ENCODE measurements at places on chromosomes 16 and 17.
A peak's percentile ranks its signal among the peaks of the same experiment; 100 is the strongest.

- peak; percentile 59 for DNase-seq
Measured at GRCh38 chr16:88534638-88535190, 35.5 kb upstream of the ZC3H18 start.

DNA sequence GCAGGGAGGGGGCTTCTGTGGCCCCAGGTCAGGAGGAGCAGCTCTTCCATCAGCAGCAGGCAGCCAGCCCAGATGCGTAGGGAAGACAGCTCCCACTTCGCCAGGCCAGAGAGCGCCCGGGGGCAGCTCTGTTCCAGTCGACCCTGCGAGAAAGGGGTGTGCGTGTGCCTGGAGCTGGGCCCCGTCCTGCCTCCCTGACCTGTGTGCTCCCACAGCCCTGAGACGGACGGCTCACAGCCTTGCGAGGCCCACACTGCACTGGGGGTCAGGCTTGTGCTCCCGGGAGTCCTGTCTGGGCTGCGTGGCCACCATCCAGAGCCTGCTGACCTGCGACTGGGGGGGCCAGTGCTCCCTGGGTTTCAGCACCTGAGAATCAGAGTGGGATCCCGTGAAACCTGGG is 469 bp upstream of the MSLN start:
- no peak for DNase-seq

- peak; percentile 82 for DNase-seq
Measured at GRCh38 chr16:69930117-69930776, 20.9 kb upstream of the CLEC18A start.

DNA sequence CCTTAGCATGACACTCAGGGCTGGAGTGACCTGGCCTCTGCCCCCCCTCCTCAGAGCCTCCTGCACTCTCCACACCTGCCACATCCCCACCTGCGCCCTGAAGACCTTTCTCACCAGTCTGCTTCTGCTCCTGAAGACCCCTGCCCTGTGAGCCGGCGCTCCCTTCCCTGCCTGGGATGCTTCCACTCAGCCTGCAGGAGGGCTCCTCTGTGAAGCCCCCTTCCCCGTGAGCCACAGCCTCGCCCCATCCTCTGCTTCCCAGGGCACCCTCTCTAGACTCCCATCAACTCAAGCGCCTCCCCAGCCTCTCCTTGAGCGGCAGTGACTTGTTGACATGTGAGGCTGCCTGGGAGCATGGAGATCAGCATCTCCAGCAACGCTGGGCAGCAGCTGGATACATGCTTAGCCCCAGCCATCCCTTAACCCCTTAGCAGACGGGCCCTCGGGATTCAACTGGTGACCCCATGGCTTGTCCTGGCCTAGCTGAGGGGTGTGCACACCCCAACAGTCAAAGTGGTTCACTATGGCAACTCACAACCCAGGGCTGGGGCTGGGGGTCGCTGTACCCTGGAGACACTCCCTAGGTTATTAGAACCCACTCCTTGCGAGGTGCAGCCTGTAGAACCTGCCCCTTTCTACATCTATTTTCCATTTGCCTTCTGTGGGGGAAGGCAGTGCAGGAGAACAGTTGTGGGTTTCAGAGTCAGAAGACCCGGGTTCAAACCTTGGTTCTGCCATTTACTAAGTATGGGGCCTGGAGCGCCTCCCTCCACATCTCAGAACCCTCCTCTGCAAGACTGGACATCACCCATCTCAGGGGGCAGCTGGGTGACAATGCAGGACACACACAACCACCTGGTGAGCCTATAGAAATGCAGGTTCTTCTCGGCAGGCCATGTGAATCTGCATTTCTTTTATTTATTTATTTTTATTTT is 21.5 kb downstream of the TMEM235 start:
- DNase-seq = no peak

GRCh38 chr16:86428729-86429517 is 81.4 kb upstream of the FOXF1 start:
- no peak for DNase-seq

DNA sequence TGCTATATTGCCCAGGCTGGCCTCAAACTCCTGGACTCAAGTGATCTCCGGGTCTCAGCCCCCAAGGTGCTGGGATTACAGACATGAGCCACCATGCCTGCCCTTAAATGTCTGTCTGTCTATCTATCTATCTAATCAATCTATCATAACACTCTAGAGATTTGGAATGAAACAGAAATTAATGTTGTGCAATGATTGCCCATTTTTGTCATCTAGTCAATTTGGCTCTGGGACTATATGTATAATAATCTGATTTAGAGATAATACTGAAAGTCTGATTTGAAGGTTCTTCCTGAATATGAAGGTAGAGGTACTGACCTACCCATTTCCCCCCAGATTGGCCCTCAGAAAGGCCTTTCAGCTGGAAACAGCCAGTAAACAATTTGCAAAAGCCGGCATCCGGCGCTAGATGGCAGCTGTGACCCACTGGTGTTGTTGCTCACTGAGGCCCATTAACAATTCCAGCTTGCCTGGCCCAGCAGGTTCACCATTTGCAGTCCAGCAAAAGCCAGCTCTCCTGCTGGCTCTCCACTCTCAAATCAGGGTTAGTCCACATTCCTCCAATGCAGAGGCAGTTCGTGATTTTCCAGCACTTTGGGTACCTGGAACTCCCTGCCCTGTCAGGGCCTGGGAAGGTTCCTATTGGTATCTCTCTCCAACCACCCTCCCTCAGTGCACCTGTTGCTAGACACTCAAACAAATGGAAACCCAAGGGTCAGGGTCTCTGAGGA is 22.9 kb upstream of the C16orf87 start:
- DNase-seq = peak; percentile 81

DNA sequence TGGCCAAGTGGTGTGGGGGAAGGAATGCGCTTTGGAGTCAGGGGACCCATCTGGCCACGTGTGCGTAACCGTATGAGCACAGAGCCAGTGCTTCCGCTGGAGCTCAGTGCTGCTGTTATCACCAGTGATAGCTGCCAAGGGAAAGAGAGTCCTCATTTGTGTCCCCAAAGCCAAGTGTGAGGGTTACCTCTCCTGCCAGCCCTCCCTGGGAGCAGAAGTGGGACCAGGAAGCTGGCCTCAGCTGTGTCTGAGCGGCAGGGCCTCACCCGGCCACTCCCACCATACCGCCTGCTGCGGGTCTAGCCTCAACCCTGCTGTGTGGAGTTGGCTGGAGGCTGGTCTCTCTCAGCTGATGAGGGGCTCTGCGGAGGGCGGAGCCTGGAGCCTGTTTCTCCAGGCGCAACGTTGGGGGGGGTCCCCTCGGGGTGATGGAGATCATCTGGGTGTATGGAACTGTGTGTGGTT is 44.5 kb downstream of the MEAK7 start:
- no peak for DNase-seq

GRCh38 chr17:48544349-48545021 is 424 bp downstream of the HOXB2 start:
- DNase-seq = peak; percentile 97

DNA sequence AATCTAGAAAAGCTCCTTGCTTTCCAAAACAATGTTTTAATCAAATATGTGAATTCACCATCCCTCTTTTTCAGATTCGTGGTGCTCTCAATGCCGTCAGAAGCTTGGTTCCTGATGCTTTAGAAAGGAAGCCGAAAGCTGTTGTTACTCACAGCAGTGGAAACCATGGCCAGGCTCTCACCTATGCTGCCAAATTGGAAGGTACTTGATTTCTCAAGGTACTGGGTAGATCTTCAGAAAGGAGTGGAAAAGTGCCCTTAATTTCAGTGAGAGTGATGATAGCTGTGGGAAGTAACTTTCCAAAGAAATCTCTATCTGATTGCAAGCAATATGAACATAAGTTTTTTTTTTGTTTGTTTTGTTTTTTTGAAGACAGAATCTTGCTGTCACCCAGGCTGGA is 14.0 kb downstream of the SRR start:
- DNase-seq = no peak

DNA sequence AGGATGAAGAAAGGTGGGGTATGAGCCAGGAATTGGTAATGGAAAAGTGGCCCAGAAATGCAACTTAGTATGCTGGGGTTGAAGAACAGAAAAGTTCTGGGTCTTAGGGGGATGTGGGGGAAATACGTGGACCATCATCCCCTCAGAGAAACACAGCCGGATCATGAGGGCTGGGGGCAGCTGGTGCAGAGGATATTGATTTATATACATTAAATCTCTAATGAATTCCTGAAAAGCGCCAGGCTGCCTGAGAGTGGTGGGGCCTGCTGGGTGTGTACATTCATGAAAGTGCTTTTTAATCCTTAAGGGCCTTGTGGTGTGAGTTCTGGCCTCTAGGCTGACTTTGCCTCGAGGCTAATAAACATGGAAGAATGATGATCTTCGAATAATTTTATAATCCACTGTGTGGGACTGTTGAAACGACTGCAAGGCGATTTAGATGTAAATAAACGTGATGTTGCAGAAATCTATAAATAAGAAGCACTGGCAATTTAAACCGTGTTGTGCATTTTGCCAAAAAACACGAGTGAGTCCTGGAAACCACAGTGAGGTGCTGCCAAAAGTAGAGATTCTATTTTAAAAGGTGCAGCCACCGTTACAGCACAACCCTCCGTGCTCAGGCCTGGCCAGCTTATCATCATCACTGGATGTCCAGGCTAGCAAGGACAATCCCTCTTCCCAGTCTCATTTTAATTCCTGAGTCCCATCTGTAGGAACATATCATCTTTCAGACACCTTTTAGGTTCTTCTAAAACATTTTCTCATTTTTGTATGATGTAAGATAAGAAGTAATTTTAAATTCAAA is 32.1 kb downstream of the PRKAR1A start:
- no peak for DNase-seq

- DNase-seq = no peak
Measured at GRCh38 chr17:72296456-72296855, 175.6 kb downstream of the SOX9 start.

DNA sequence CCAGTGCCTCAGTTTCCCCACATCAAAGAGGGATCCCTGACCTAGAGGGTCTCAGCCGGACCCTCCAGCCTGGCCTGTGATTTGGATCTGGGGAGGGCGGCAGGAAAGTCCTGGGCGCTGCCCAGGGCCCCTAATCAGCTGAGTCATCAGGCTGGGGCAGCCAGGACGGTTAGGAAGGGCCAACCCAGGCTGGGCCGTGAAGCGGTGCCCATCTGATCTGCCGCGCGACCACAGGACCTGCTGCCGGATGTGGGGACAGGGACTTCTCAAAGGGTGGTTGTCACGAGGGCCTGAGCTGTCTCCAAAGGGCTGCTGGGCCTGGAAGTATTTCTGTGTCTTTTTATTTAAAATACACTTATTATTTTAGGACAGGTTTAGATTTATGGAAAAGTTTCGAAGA is 4.4 kb downstream of the TPSAB1 start:
- DNase-seq = peak; percentile 68

DNA sequence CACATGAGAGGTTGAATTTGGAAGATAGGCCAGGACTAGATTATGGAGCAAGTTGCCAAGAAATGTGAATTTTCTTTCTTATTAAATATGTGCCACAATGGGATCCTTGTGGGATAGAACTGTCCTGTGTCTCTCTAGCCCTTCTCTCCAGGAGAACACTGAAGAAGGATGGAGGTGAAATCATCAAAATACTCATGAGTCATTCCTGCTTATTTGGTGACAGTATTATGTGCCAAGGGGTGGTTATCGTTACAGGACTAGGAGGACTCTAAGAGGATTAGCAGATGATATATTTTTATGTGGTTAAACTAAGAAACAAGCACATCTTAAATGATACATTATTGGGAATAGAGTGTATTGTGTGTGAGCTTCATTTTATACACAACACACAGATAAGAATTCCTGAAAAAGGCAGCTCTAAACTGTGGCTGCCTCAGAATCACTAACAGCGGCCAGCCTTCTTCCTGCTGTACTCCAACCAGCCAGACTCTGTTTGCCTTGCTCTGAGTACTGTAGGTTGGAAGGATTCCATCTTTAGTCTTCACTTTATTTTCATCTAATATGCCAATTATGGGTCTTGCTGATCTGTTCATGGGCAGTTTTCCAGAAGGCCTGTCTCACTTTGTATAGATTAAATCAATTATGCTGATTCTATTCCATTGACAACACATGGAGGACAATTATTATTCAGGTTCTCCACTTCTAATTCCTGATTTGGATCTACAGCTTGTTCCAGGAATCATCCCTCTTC is 325.8 kb downstream of the ABCC12 start:
- DNase-seq = no peak

- DNase-seq = peak; percentile 45
Measured at GRCh38 chr17:50268743-50269275, 5.5 kb upstream of the TMEM92 start.

DNA sequence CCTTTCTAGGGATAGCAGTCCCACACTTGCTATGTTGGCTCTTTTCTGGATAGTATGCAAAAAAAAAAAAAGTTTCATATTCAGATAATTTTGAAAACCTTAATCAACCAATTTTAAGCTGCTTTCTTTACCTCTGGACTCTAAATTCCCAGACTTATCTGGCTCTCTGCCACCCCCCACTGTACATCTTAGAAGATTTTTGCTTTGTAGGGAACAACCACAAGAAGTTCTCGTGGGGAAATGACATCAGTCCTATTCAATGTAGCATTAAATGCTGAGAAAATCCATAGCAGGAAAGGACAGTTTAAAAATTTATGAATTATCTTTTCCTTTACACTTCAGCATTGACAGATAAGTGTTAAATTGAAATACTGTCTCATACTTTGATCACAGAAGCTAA is 562.7 kb upstream of the HSBP1 start:
- no peak for DNase-seq

DNA sequence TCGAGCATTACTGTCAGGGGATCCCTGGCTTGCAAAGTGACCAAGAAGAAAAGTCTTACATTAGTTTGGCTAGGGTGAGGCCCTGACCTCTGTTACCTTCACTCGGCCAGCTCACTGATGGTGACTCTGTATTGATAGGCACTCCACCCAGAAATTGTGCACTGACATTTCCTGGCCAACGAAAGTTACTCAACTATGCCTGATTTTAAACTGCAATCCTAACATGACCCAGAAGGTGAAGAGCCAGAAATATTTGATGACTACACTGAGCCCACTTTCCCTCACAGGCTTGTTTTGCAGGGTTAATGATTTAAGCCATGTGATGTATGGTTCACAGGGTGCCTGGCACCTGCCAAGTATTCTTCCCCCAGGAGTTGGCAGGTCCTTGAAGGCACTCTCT is 208.2 kb upstream of the MAF start:
- no peak for DNase-seq

- no peak for DNase-seq
Measured at GRCh38 chr17:61206922-61207321, 192.7 kb upstream of the TBX2 start.

- DNase-seq = peak; percentile 83
Measured at GRCh38 chr16:57994778-57995177, 5.7 kb downstream of the ZNF319 start.

GRCh38 chr17:1707107-1707506 is 3.1 kb downstream of the TLCD2 start:
- no peak for DNase-seq

- no peak for DNase-seq
Measured at GRCh38 chr17:40850293-40850972, 16.6 kb downstream of the KRT12 start.
